Stimulated activated CD8-positive, alpha-beta memory T cell treated with anti-CD3 and anti-CD28 coated beads, Interleukin-4, amount 100 ng/mL, for 1 hour (primary cell): ENCODE measurements at places on chromosomes 4 and X.

DNA sequence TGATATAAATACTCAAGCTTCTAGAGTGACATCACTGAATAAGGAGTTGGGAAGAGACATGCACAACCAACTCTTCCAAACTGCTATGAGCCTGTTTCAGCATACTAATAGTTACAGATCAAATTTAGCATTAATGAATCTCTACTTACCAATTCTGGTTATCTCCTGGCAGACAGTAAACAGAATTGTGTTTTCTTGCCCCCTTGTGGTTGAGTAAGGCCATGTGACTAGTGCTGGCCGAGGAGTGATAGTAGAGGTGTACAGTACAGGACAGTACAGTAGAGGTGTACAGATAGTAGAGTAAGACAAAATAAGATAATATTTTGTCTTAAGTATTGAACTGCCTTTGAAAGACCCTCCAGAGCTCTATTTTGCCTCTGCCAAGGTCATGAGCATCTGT lies 681.4 kb downstream of the GABRG1 start:
- no peak for DNase-seq

DNA sequence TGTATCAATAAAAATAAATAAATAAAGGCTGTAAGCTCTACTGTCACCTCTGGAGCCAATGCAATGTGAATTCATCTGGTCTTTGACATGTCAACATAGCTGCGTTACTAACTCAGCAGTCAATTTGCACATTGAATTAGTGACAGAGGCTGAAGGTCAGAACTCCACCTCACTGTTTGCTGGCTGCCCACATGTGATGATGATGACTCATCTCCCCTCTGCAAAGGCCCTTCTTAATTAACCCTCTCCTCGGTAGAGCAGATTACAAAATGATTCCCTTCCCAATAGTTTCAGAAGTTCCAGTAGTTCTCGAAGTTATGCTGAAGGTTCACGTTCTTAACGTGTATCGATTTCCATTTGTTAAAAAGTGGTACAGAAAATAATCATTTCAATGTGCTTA lies 1626.0 kb upstream of the TENM3 start:
- no peak for DNase-seq

DNA sequence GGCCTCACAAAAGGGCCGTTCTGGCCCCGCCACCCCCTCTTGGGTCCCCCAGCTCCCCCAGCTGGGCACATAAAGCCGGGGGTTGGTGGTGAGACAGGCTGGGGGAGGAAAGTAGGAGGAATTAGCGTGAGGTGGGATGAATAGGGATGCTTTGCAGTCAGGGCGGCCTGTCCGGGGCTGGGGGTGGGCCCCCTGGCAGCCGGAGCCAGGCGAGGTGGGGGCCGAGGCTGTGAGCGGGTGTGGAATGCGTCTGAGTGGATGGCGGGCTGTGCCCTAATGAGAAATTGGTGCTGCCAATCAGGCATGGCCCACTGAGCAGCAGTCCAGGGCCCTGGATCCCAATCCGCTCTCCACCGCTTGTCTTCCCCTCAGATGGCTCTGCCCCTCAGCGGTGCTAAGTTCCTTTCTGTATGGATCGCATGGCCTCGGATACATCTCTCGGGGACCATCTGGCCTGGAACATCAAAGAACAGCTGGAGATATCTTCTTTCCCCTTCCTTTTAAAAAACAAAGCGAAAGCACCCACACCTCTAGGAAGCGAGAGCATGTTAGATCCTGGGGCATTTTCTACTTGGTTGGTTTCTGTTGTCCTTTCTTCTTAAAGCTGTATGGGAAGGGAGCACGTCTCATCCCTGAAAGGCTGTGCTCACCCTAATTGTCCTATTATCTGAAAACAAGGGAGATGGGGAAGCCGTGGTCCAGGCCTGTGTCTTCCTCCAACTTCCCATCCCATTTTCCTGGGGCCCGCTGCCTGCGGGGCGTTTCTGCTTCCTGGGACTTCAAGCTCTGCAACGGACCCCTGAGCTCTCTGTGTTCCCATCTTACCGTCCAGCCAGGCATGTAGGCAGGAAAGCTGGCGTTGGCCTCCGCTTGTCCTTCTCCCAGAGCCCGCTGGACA lies 106.9 kb downstream of the SORCS2 start:
- DNase-seq = no peak

GRCh38 chr4:10212400-10212799 lies 95.8 kb upstream of the WDR1 start:
- DNase-seq = no peak

DNA sequence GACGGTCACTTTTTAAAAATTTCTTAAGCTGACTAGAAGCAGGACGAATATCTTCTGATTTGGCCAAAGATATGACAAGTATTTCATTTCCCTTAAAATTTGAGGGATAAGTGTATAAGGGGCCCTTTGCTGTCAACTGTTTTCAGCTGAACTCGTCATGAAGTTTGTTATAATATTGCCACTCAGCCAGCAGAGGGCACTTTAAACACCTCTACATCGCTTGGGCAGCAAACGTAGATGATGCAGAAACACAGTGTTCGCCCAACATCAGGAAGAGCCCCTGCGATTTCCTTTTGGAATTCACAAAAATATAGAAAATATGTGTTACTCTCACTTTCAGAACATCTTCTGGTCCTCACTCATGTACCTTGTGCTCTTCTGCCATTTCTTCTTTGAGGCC lies 435.7 kb upstream of the FMR1 start:
- DNase-seq = no peak

- no peak for DNase-seq
Observed at GRCh38 chrX:43880425-43880824, 1.8 kb downstream of the MAOB start.

GRCh38 chrX:154305541-154306205 lies 10.1 kb downstream of the TKTL1 start:
- no peak for DNase-seq

DNA sequence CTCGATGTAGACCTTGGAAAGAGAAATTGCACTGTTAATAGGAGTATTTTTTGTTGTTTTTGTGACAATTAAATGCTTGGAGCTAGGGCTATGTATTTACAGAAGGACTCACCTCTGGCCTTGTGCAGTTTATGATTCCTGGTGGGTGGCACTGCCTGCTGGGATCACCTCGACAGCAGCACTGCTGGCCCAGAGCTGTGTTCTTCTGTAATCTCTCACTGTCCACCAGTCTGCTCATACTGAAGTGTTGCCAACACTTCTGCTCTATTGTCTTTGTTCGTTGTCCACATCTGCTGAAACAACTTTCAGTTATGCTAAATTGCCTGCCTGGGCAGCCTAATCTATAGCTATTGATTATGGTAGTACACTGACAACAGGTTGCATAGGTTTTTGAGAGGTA lies 194.4 kb upstream of the ANK2 start:
- no peak for DNase-seq

DNA sequence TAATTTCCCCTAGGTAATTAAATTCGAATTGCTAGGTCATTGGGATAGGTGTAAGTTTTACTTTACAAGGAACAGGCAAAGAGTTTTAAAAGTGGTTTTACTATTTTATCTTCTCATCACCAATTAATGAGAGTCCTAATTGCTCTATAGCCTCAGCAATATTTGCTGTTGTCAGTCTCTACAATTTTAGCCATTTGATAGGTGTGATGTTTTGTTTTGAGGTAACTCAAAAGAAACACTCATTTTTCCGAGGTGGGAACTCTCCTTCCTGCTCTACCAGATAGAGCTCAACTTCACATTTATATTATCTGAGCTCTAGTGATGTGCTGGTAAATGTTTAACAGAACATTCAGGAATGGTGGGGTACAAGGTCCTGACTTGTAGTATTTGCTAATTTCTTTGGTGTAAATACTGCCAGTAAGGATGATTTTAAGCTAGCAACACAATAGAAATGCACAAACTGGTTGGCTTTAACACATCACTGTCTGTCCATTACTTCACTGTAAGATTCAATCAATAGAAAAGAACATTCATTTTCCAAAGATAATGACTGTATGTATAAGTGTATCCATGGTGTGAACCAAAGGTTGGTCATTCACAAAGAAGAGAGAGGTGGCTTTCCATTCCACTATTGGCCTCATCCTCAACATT lies 62.7 kb downstream of the LDB2 start:
- DNase-seq = no peak

GRCh38 chr4:41693629-41694028 lies 54.9 kb downstream of the PHOX2B start:
- DNase-seq = no peak

- DNase-seq = no peak
Observed at GRCh38 chrX:149007423-149007822, 497.7 kb downstream of the IDS start.

DNA sequence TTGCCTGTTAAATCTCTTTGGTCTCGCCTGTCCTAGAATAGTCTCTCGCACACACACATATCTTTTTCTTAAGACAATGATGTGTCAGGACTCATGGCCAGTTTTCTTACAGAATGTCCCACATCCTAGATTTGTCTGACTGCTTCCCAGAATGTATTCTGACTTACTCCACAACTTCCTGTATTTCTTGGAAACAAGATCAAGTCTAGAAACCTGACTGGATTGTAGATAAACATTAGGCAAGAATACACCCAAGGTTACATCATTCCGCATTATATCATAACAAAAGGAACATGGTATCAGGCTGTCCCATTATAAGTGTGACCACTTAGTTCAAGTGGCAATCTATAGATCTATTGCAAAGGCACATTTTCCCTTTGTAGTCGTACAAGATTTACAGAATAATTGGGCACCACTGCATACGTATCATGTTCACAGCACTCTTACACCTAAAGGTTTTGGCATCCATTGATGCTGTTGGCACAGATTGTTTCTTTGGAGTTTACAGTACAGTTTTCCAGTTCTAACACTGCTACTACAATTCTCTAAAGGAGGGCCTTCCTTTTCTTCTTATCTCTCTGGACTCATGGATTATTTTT lies 56.4 kb downstream of the FBXW7 start:
- no peak for DNase-seq
